ENCODE measurements at places on chromosomes 5 and 9.
A peak's percentile ranks its signal among the peaks of the same experiment; 100 is the strongest.

DNA sequence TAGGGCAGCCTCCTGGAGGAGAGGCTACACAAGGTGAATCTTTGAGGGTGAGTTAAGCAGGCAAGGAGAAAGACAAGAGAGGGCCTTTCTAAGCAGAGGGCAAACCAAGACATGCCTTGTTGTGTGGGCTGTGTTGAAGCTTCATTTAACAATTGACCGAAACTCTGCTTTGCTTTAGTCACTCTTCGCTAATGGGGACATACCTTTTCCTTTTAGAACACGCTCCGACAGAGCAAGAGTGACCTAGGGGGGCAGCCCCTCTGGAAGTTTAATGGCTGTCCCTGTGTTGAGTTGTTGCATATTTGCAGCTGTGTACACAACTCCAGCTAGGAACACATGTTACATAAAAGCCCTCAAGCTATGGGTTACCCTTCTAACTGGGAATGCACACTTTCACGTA lies 218.1 kb upstream of the WWC1 start:
- no peak for DNase-seq

DNA sequence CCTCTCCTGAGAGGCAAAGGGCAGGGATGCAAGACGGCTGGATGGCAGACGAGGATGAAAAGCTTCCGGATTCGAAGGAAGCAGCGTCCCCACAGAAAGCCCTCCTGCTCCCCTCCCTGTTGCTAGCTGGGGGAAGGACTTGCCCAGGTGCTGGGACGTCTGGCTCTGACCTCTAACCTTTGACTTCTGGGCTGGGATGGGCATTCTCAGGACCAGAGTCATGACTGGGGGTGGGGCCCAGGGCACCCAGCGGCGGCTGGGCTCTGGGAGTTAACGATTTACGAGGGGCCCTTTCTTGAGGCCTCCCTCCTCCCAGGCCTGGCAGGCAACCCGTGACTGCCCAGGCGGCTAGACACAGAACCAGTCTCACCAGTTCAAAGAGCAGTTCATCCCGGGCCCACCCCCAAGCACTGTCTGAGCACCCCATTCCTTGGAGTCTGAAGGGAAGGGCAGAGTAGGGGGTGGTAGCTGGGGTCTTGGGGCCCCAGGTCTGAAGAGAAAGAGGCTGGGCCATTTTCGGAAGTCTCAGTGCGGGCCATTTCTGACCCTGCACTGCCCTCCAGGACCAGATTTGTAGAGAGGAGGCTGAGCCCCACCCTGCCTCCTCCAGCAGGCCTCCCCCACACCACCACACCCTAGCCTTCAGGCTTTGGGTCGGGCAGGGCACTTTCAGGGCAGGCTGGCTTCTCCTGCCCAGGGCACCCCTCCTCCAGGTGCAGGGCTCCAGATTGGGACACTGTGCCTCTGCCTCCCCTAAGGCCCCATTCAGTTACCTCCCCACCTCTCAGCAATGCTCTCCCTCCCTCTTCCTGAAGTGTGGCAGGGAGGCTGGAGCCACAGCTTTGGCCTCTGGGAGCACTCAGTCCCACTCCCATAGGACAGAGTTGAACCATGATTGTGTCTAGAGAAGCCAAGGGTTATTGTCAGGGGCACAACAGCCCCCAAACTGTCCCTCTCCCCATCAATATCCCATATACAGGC lies 5.0 kb upstream of the CXXC5 start:
- peak; percentile 60 for DNase-seq

DNA sequence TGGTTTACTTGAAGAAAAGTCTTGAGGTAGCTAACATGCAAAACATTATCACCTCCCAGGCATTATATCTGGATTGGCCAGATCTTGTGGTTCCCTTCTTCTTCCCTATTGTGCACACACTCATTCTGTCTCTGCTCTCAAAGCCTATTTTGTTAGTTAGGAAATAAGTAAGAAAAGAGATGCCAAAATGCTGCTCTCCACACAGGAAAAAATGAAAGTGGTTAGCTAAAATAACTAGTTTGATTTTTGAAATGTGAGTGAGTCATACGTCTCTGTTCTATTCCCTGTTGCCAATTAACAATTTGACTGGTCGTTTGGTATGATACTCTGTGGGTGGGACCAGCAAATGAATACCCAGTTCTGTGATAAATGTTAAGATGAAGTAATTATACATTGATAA lies 28.1 kb downstream of the LMNB1 start:
- DNase-seq: no peak

GRCh38 chr5:150410524-150411244 lies 2.0 kb downstream of the CD74 start:
- no peak for DNase-seq

- no peak for DNase-seq
Observed at GRCh38 chr5:116370886-116371285, 203.7 kb downstream of the SEMA6A start.

DNA sequence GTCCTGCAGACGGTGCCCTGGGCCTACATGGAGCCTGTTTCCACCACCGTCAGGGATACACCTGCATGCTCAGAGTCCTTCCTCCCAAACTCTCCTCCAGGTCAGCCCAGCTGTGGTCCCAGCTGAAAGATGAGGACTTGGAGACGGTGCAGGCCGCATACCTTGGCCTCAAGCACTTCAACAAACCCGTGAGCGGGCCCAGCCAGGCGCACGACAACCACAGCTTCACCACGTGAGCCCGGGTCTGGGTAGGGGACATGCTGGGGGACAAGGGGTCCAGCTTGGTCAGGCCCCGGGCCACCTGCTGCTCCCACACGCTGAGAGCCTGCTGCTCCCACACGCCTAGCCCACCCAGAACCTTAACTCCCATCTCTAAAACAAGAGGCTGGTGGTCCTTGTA lies 16.6 kb upstream of the CARD19 start:
- DNase-seq: no peak
